CD4-positive, CD25-positive, alpha-beta regulatory T cell (primary cell): ENCODE measurements at places on chromosomes 1 and 21.

- no peaks in the 10 kb centered on the region for H3K36me3 ChIP-seq
- H3K27me3 ChIP-seq: no peaks in the 10 kb centered on the region
- H3K27ac ChIP-seq: no peak overlapping the region
- no peak overlapping the region for H3K4me3 ChIP-seq
- DNase-seq: no peak
Observed at GRCh38 chr1:238677567-238677966, 708.8 kb upstream of the CHRM3 start.

- no peak overlapping the region for H3K4me3 ChIP-seq
- no peak for DNase-seq
- H3K36me3 ChIP-seq: peaks cover 9% of the 10 kb centered on the region
- H3K27me3 ChIP-seq: no peaks in the 10 kb centered on the region
- peaks cover 27% of the 10 kb centered on the region for H3K4me1 ChIP-seq
Observed at GRCh38 chr1:229629261-229629660, 3.2 kb downstream of the URB2 start.

DNA sequence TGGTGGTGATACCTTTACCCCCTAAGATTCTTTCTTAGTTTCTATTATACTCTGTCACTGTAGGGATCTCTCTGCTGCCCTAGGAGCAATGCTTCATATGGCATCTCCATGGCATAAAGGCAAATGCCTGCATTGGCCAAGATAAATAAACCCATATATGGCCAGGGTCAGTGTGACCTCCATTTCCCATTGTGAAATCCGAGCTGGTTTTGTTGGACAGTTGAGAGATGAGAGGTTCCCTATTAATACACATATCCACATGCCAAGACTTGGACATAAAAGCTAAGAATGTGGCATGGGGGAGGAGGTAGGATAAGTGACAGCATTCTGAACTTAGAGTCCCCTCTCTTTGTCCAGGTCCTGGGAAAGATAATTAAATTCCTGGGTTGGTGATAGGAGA is 1.4 kb downstream of the TPM3 start:
- H3K27ac ChIP-seq: no peak overlapping the region
- no peak for DNase-seq
- H3K27me3 ChIP-seq: peaks cover 18% of the 10 kb centered on the region
- no peaks in the 10 kb centered on the region for H3K36me3 ChIP-seq
- H3K4me3 ChIP-seq: no peak overlapping the region

DNA sequence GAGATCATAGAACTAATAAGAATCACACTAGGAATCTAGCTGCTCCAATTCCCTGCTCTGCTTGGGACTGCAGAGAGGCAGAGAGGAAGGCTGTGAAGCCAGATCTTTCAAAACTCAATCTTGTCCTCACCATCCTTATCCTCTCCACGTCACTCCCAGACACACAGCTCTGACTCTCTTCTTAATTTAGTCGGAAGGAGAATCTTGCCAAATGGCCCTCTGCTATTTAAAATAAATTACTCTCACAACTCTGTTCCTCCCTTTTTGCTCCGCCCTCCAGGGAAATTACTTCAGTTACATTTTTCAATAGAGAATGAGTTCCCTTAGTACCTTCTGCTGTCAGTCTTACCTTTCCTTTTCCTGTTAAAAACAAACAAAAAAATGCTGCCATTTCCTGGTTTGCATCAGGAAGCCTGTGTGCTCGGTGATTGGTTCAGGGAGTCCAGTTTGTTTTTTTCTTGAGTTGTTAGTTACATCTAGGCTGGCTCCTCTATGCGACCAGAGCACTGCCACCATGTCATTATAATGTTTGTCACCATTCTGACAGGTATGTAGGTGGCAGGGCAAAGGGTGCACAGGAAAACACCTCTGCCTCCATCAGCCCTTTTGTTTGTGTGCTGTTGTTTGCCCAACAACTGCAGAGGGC is 80.1 kb downstream of the FCRL5 start:
- no peaks in the 10 kb centered on the region for H3K4me1 ChIP-seq
- peaks cover 7% of the 10 kb centered on the region for H3K27me3 ChIP-seq
- no peak for DNase-seq
- H3K36me3 ChIP-seq: no peaks in the 10 kb centered on the region
- H3K27ac ChIP-seq: no peak overlapping the region

GRCh38 chr1:160129046-160129445 is 13.5 kb downstream of the ATP1A2 start:
- no peak overlapping the region for H3K4me3 ChIP-seq
- no peak overlapping the region for H3K27ac ChIP-seq
- peaks cover 4% of the 10 kb centered on the region for H3K27me3 ChIP-seq
- no peak for DNase-seq
- no peaks in the 10 kb centered on the region for H3K4me1 ChIP-seq
- H3K36me3 ChIP-seq: no peaks in the 10 kb centered on the region
